Glutamatergic neuron (in vitro differentiated cells): ENCODE measurements at places on chromosomes 5 and 9. TPM values are rescaled to one million over a fixed set of nuclear protein-coding genes. Genes with fewer than 3 reads are reported as not detected.

Gene SIT1
- 3.4 TPM for total RNA-seq

Gene SLCO6A1
- total RNA-seq, result 1.6 TPM

Gene PARP8
- 11.3 TPM for total RNA-seq

Gene GABRP
- not detected for total RNA-seq

Gene PTPRD
- 532 TPM for total RNA-seq

Gene ENG
- not detected for total RNA-seq

Gene GPRIN1
- 72.3 TPM for total RNA-seq

Gene TBCA
- total RNA-seq, result 208 TPM

Gene WDR31
- total RNA-seq, result 1.3 TPM

Gene PROB1
- 1.3 TPM for total RNA-seq

Gene NNT
- 152 TPM for total RNA-seq
